ENCODE measurements at places on chromosomes 2 and 18. TPM values are rescaled to one million over a fixed set of nuclear protein-coding genes. Genes with fewer than 3 reads are reported as not detected.

The CTNNA2 gene
- under 0.01 TPM for total RNA-seq

The MYO5B gene
- total RNA-seq, result not detected

The TBC1D8 gene
- total RNA-seq, result 12.8 TPM

The MEIS1 gene
- 127 TPM for total RNA-seq

The MAP2 gene
- 12.8 TPM for total RNA-seq

The LYPD1 gene
- 0.73 TPM for total RNA-seq

The CDK5R2 gene
- under 0.01 TPM for total RNA-seq

The TOGARAM2 gene
- total RNA-seq, result 0.17 TPM

The GKN2 gene
- not detected for total RNA-seq

The KCNIP3 gene
- total RNA-seq, result 2.9 TPM

The LBH gene
- 336 TPM for total RNA-seq

The HMSD gene
- 0.15 TPM for total RNA-seq

The FHL2 gene
- 52.7 TPM for total RNA-seq

The RGPD4 gene
- not detected for total RNA-seq

The RFTN2 gene
- 3.6 TPM for total RNA-seq
